Stimulated activated CD4-positive, alpha-beta T cell treated with anti-CD3 and anti-CD28 coated beads, Interleukin-2, amount 100 ng/mL, for 4 hours (primary cell): ENCODE measurements at places on chromosomes 3 and 15.

DNA sequence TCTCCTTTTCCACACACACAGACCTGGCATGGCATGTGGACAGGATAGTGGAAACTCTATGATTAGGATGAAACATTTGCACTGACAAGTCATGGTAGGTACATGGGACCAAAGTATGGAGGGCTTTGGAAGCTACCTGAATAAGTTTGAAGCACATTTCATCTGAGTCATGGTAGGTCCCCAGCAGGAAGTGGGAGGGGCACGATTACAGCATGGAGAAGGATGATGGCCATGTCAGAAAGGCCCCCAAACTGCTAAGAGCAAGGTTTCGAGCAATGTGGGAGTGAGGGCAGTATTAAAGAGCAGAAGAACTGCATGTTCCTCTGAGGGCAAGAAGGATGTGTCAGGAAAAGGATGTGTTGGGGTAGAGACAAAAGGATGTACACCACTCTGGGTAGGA, 51.5 kb upstream of the CSTA start:
- DNase-seq: no peak

GRCh38 chr3:170274641-170275040, 52.4 kb downstream of the PRKCI start:
- DNase-seq: no peak

GRCh38 chr3:147572970-147573340, 163.8 kb downstream of the ZIC1 start:
- no peak for DNase-seq

GRCh38 chr3:7754653-7755441, 746.8 kb upstream of the LMCD1 start:
- DNase-seq: no peak

- no peak for DNase-seq
These were observed 481 bp downstream of the MASP1 start for GRCh38 chr3:187291001-187291511.

GRCh38 chr3:57876632-57877031, 120.5 kb downstream of the SLMAP start:
- no peak for DNase-seq

DNA sequence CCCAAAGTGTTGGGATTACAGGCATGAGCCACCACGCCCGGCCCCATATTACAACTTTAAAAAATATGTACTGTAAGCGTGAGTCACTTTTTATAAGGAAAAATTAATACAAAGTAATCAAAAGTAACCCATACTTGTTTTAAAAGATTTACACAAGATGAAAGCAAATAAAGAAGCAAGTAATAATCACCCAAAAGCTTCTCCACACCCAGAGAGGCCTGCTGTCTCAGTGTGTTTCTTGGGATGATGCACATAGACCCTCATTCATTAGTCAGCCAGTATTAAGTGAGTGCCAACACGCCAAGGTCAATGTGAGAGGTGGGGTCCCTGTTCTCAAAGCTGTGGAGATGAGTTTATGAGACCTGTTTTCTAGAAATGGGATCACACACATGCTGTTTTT, 12.0 kb downstream of the RPL32 start:
- no peak for DNase-seq

- no peak for DNase-seq
These were observed 141.9 kb upstream of the PLSCR5 start for GRCh38 chr3:146747051-146747450.

DNA sequence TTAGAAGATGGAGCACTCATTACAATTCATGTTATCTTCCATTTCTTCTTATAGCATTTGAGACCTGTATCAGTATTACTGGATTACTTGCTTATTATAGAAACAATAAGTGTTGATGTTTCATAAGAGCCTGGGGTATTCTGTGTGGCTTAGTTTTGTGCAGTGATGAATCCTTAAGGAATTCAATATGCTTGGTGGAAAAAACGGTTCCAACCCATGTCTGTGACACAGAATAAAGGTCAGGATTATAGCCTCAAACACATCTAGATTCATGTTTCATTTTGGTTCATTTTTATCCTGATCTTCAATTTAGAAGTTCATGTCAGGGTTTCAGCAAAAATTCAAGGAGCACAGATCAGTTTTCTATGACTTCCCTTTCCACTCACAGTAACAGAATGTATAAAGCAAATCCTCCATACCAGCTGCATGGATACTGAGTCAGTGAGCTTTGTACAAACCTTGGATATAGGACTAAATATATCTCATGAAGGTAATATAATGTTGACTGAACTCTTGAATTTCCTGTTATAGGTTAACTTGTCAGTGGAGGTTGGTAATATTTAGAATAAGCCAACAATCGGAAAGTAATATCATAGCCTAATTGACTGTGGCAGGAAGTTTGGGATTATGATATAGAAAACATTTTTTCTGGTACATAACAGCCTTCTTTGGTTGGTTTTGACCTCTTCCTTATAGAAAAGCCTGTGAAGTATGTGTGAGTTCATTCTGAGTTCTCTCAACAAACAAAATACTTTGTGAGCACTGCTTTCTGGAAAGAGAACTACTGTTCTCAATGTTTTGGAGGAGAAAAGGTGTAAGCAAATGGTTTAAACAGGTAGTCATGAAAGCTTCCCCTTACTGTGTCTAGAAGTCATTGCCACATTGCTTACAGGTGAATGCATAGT, 218.2 kb upstream of the TPM1 start:
- no peak for DNase-seq

GRCh38 chr15:66833371-66833770, 131.3 kb downstream of the SMAD6 start:
- no peak for DNase-seq

DNA sequence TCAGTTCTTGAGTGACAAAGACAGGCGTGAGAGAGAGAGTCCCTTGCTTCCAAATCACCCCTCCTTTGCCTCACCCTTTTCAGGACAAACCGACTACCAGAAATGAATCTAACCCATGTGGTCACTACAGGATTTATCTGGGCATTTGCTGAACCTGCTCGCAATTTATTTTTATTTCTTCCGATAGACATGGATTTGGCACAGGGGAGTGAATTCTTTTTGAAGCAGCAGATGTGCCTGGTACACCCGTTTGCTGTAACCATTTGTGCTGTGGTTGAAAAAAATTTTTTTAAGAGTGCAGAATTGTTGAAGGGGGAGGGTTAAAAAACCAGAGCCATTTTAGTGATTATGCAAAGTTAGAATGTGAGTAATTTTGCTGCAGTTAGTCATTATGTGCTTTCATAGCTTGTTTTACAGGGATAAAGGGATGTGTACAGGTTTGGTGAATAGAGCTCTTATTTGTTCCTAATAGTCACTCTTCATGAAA, 442.0 kb downstream of the LPP start:
- DNase-seq: no peak

- no peak for DNase-seq
These were observed 27.9 kb upstream of the TGFBR2 start for GRCh38 chr3:30578479-30578878.

DNA sequence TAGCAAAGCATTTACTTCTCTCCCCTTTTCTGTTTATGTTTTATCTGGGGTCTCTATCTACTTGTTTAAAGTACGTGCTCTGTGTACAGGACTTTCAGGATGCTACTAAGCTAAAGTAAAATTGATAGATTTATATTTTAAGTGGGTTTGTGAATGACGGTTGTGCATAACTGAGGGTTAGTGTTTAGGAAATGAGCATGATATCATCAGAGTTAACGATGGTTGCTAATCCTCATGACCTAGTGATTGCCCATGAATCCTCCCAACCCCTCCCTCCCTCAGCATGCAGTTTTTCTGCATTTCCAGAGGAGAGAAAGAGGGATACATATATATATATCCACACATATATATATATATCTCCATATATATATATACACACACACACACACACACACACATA, 957.2 kb downstream of the TUSC7 start:
- DNase-seq: no peak

GRCh38 chr15:79463043-79463780, 31.1 kb downstream of the MINAR1 start:
- no peak for DNase-seq

DNA sequence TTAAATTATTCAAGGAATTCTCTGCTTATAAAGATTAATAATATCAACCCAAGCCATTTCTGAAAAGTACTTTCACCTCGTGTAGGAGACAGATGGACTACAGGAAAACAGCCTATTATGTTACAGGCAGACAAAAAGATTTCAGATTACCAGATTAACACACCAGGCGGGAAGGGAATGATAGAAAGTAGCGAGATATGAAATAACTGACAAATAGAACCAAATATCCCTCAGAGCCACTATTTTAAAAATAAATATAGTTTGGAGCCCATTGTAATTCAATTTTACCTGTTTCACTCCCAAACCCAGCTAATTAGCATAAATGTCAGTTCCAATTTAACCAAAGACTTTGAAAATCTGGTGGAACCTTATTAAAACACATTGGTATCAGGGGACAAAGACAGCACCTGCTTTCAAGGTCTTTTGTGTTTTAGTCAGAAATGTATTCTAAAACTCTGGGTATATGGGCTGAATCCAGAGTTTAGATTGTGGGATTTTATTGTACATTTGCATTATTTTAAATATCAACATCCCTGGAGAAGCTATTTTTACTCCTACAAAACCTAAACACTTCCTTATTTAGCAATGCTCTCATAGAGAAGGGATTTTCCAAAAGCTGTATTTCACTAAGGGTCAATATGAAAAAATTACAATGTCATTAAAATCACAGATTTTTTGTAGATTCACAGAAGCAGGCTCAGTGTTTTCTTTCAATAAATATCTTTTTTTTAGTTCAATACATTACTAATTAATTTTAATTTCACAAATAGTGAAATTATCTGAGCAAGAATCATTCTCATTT, 138.4 kb downstream of the TNIK start:
- DNase-seq: no peak

- no peak for DNase-seq
These were observed 408.7 kb downstream of the CNTN6 start for GRCh38 chr3:1501406-1502115.

GRCh38 chr3:170622369-170623159, 36.7 kb upstream of the SLC7A14 start:
- no peak for DNase-seq

GRCh38 chr3:132787616-132788300, 65.5 kb upstream of the NPHP3 start:
- DNase-seq: no peak

GRCh38 chr15:31605467-31605931, 278.9 kb downstream of the KLF13 start:
- no peak for DNase-seq

- no peak for DNase-seq
These were observed 45.2 kb downstream of the SCN5A start for GRCh38 chr3:38604246-38604645.

GRCh38 chr3:13837751-13838150, 42.1 kb downstream of the WNT7A start:
- DNase-seq: no peak

DNA sequence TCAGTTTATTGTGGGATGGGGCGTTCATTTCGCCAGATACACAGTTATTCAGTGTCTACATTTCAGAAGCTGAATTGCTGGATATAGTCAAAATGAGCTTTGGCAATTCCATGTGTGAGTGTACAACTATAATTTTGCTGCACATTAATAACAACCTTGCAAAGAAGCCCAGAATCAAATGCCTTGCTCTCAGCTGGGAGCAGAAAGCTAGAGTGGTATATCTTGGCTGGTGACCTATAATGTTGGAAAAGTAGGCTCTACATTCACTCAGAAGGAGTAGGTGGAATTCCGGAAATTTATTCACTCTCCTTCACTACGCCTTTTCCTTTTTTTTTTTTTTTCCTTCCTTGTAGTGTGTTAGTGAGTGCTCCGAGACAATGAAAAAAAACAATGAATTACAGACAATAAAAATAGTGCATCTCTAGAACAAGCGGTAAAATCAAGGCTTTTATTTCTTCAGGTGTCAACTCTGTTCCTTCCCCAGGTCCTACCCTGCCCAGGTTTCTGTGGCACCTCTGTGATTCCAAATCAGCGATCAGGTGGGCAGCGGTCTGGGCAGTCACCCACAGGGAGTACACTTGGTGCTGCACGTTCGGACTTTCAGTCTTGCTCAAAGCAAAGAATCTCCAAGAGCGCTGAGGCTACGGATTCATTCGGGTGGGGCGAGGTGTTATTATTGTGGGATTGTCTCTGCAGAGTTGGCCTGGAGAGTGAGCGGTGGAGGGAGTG, 910 bp upstream of the ARPP21 start:
- no peak for DNase-seq

DNA sequence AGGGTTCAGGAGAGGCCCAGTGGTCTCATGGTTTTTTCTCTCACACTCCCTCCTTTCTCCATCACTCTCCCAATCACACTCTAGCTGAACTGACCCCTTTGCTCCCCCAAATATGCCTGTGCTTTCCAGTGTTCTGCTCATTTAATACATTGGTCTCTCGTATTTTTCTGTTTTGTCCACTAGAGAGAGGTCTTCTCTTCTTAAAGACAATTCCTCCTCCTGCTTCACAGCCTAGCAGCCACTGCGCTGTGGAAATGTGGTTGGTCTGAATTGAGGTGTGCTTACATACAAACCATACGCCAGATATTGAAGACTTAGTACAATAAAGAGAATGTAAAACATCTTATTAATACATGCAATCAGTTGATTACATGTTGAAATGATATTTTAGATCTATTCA, 60.6 kb upstream of the XCR1 start:
- no peak for DNase-seq

- DNase-seq: peak; percentile 59
These were observed at the start of gene CPEB1 for GRCh38 chr15:82647045-82647834. CPEB1 (minus strand) TSS chr15:82647363; CDS start chr15:82628459, 18,904 bp downstream.

- DNase-seq: no peak
These were observed 33.3 kb upstream of the VPS8 start for GRCh38 chr3:184778426-184779332.

GRCh38 chr15:95494971-95495541, 835.4 kb upstream of the NR2F2 start:
- no peak for DNase-seq

DNA sequence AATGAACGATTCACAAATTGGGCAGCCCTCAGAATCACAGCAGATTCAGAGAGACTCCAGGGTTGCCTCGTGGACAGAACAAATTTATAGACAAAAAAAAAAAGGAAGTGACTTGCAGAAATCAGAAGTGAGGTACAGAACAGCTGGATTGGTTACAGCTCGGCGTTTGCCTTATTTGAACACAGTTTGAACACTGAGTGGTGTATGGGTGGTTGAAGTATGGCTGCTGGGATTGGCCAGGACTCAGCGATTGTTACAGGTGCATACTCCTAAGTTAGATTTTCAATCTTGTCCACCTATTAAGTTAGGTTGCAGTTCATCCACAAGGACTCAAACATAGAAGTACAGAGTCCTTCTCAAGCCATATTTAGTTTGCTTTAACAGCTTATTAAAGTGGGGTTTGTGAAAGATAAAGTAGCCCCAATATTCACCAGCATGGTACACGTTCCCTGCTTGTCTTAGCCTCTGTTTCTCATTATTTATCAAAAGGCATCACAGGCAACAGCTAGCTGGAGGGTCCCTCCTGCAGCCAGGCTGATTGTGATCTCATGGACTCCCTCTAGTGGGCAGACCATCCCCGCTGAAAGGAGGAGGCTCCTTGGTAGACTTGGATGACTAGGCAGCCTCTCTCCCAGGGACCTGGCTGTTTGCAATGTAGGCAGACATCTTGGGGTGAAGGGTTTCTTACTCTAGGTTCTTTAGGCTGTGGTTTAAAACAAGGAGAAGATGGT, 17.6 kb upstream of the ALDH1L1 start:
- DNase-seq: peak; percentile 12

GRCh38 chr3:102447272-102447671, 12.5 kb downstream of the ZPLD1 start:
- DNase-seq: no peak
